Left kidney (tissue), 8 donors: ENCODE measurements at places on chromosomes 16 and 17. TPM values are rescaled to one million over a fixed set of nuclear protein-coding genes. Genes with fewer than 3 reads are reported as not detected.

- no peak for DNase-seq
Measured at GRCh38 chr17:17466511-17466910, 10.3 kb upstream of the MED9 start.

DNA sequence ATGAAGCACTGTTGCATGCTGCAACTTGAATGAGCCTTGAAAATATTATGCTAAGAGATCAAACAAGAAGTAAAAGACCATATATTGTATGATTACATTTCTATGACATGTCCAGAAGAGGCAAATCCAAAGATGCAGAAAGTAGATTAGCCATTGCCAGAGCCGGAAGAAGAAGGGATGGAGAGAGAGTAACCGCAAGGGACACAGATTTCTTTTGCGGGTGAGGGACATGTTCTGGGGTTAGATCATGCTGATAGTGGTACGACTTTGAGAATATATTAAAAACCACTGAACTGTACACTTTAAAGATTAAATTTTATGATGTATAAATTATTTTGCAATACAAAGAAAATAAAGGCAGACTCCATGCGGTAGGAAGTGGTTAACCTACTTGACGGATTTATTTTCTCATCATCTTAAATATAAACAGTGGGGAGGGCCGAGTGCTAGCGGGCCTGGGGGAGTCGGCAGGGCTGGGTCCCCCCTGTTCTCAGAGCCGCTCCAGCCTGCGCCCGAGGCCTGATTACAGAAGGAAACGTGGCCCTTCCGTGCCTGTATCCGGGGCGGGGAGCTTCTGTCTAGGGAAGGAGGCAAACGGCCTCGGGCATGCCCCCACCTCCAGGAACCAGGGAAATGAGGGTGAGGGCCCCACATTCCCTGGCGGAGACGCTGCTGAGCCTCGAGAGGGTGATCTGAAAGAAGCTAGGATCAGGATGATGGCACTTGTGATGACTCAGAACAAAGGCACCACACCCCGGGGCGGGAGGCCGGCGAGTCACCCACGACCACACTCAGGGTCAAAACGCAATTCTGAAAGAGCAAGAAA lies 48.0 kb downstream of the SHCBP1 start:
- DNase-seq, result no peak

The KREMEN2 gene
- 1.4 TPM for polyA plus RNA-seq

The EIF4A3 gene
- polyA plus RNA-seq, result 106 TPM
